ENCODE measurements at places on chromosomes 1 and 21. TPM values are rescaled to one million over a fixed set of nuclear protein-coding genes. Genes with fewer than 3 reads are reported as not detected.

The LAPTM5 gene
- 544 TPM for total RNA-seq

The ARHGEF16 gene
- 10.6 TPM for total RNA-seq

The CFHR2 gene
- total RNA-seq = not detected

The FRRS1 gene
- 9.1 TPM for total RNA-seq

The TMEM79 gene
- total RNA-seq = 4.8 TPM

The AKT3 gene
- 52.5 TPM for total RNA-seq

DNA sequence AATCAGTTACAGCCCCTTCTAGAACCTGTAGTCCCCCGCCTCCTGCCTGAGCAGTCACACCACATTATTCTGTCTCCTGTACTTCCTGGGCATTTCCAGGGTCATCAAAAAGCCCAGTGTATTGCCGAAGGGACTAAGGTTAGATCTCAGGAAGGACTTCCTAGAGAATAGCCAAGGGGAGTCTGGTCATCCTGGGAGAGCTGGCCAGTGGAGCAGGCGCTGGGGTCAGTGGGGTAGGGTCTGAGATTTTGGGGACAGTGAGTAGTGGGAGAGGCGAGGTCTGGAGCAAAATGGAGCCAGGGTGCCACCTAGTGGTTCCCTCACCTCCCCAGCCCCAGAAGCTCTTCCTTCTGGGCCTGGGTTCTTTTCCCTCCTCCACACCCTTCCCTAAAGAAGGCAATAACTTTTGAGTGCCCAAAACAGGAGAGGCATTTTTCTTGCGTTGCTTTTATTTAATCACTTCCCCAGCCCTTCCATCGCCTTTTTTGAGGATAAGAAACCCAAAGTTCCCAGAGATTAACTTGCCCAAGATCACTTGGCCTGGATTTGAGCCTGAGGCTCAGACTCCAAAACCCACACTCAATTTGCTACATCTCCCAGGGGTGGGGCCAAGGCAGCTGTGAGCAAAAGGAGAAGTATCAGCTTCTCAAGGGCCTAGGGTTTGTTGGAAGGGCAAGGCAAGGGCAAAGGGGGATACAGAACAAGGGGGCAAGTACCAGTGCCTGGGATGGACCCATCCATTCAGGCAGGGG lies 7.3 kb upstream of the PMVK start:
- no peak for DNase-seq
- H3K4me1 ChIP-seq = peaks cover 31% of the 10 kb centered on the region
- H3K27ac ChIP-seq = peak overlapping the region; percentile 33
- H3K36me3 ChIP-seq = peaks cover 39% of the 10 kb centered on the region
- no peak overlapping the region for H3K4me3 ChIP-seq

GRCh38 chr1:165387961-165388360 lies 31.4 kb upstream of the LMX1A start:
- no peaks in the 10 kb centered on the region for H3K36me3 ChIP-seq
- no peak for DNase-seq
- no peak overlapping the region for H3K4me3 ChIP-seq
- peaks cover 9% of the 10 kb centered on the region for H3K4me1 ChIP-seq
- H3K27me3 ChIP-seq = peaks cover 24% of the 10 kb centered on the region
- no peak overlapping the region for H3K27ac ChIP-seq

DNA sequence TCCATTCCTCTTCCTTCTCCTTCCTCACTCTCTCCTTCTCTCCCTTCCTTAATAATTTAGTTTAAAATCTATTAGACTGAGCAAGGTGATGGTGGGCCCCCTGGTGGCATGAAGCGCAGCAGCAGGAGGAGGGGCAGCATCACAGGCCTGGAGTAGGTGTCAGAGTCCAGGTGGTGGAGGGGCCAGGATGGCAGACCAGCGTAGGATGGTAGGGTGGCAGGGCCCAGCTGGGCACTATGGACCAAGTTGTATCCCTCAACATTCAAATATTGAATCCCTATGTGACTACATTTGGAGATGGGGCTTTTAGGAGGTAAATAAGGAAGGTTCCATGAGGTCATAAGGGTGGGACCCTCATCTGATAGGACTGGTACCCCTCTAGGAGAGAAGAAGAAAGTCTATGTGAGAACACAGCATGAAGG lies 61.0 kb downstream of the WDR4 start:
- DNase-seq = peak; percentile 78
- H3K27me3 ChIP-seq = no peaks in the 10 kb centered on the region
- H3K4me3 ChIP-seq = no peak overlapping the region
- no peak overlapping the region for H3K27ac ChIP-seq

GRCh38 chr1:117612517-117613248 lies 6.8 kb downstream of the TENT5C start:
- H3K4me3 ChIP-seq = no peak overlapping the region
- H3K27ac ChIP-seq = no peak overlapping the region
- no peaks in the 10 kb centered on the region for H3K36me3 ChIP-seq
- H3K27me3 ChIP-seq = no peaks in the 10 kb centered on the region
- peaks cover 62% of the 10 kb centered on the region for H3K4me1 ChIP-seq
- DNase-seq = no peak

- DNase-seq = no peak
- H3K27ac ChIP-seq = no peak overlapping the region
- H3K4me3 ChIP-seq = no peak overlapping the region
- H3K36me3 ChIP-seq = no peaks in the 10 kb centered on the region
- H3K27me3 ChIP-seq = no peaks in the 10 kb centered on the region
Observed at GRCh38 chr1:226201029-226201593, 14.6 kb upstream of the ACBD3 start.

DNA sequence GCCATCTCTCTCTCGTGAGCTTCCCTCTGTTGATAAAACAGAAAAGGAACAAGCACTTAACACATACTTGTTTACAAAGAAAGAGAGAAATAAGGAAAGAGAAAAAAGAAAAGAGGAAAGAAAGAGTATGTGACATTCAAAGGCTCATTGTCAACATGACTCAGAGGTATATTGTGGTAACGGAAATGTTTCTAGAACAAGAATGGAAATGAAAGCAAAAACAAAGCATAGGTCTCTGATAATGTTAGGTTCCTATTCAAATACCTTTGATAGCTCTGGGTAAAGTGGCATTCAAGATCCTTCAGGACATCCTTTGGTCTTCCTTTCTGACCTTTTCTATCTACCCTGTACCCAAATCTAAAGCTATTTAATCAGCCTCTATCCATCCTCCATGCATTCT lies 67.4 kb upstream of the DMRTA2 start:
- DNase-seq = no peak
- H3K36me3 ChIP-seq = peaks cover 22% of the 10 kb centered on the region
- H3K27me3 ChIP-seq = no peaks in the 10 kb centered on the region
- H3K4me3 ChIP-seq = no peak overlapping the region
- no peak overlapping the region for H3K27ac ChIP-seq

GRCh38 chr1:93692983-93693591 lies 11.4 kb upstream of the BCAR3 start:
- no peaks in the 10 kb centered on the region for H3K27me3 ChIP-seq
- H3K4me1 ChIP-seq = peaks cover 31% of the 10 kb centered on the region
- H3K4me3 ChIP-seq = no peak overlapping the region
- no peaks in the 10 kb centered on the region for H3K36me3 ChIP-seq
- peak overlapping the region; percentile 42 for H3K27ac ChIP-seq
- no peak for DNase-seq

- peaks cover 39% of the 10 kb centered on the region for H3K4me1 ChIP-seq
- H3K36me3 ChIP-seq = no peaks in the 10 kb centered on the region
- no peak overlapping the region for H3K4me3 ChIP-seq
- no peak for DNase-seq
- no peak overlapping the region for H3K27ac ChIP-seq
- peaks cover 68% of the 10 kb centered on the region for H3K27me3 ChIP-seq
Observed at GRCh38 chr1:24925082-24925779, 4.8 kb downstream of the RUNX3 start.

DNA sequence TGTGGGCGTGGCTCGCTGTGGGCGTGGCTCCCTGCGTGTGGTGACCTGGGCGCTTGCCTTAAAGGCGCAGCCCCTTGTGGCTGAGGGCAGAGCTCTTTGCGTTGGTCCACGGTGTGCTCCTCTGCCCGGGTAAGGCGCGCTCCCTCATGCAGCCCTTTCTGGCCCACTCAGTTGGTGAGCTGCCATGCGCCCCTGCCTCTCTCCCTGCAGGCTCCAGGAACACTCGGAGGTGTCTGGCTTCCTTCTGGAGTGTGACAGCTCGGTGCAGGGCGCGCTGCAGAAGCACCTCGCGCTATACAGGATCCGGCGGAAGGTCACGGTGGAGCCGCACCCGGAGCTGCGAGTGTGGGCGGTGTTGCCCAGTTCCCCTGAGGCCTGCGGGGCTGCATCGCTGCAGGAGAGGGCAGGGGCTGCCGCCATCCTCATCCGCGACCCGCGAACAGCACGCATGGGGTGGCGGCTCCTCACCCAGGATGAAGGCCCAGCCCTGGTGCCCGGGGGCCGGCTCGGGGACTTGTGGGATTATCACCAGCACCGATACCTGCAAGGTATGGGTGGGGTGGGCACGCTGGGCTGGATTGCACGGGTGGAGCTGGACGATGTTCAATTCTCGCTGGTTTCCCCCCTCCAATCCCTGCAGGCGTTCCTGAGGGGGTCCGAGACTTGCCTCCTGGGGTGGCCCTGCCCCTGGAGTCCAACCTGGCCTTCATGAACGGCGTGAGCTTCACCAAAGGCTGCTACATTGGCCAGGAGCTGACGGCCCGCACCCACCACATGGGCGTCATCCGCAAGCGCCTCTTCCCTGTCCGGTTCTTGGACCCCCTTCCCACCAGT lies 9.1 kb downstream of the IBA57 start:
- H3K27me3 ChIP-seq = no peaks in the 10 kb centered on the region
- H3K4me3 ChIP-seq = no peak overlapping the region
- H3K4me1 ChIP-seq = peaks cover 50% of the 10 kb centered on the region
- peak overlapping the region; percentile 75 for H3K27ac ChIP-seq

DNA sequence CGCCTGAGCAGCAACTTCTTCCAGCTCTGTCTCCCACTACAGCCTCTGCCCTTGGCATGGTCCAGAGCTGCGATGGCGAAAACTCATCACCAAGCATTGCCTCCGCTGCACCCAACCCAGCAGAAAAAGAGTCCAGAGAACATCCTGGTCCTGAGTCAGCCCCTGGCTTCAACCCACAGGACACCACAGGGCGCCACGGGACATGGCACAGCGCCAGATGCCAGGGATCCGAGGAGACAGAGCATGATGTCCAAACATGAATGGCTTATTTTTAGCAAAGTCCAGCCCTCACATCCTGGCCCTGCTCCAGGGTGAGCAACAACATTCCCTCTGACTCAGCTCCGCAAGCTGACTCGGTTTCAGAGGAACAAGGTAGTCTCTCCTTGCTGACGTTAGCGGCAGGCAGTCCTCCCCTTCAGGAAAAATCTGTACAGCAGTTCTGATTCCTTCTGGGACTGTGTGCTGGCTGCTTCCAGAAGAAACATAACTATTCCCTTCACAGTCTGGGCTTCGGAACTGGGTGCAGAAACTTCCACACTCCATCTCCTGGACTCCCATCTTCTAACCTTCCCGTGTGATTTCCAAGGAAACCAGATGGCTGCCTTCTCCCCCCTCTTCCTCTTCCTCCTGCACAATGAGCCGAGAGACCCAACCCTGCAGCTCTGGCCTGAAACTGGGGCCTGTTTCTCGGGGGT lies 131.3 kb downstream of the TOMM20 start:
- no peaks in the 10 kb centered on the region for H3K36me3 ChIP-seq
- DNase-seq = peak; percentile 90
- no peaks in the 10 kb centered on the region for H3K27me3 ChIP-seq

- DNase-seq = peak; percentile 90
- H3K4me3 ChIP-seq = peak within 1 kb of the TSS; percentile 91
- no peaks in the 10 kb centered on the region for H3K27me3 ChIP-seq
- peak within 1 kb of the TSS; percentile 85 for H3K27ac ChIP-seq
- H3K4me1 ChIP-seq = peaks cover 22% of the 10 kb centered on the region
Observed at GRCh38 chr1:156053768-156054499, at the start of gene UBQLN4. TSS of gene UBQLN4 (minus strand) at chr1:156053798. CDS start at chr1:156053701, 97 bp downstream.

DNA sequence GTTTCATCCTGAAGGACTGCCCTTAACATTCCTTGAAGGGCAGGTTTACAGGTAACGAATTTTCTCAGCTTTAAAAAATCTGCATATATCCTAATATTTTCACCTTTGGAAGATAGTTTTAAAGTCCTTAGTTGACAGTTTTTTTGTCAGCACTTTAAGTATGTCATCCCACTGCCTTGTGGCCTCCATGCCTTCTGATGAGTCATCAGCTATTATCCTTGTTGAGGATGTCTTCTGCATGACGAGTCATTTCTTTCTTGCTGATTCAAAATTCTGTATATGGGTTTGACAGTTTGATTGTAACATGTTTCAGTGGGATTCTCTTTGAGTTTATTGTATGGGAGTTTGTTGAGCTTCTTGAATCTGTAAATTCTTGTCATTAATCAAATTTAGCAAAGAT lies 500.6 kb downstream of the DISC1 start:
- no peak for DNase-seq
- no peaks in the 10 kb centered on the region for H3K27me3 ChIP-seq
- H3K4me3 ChIP-seq = no peak overlapping the region
- no peaks in the 10 kb centered on the region for H3K4me1 ChIP-seq
- H3K36me3 ChIP-seq = no peaks in the 10 kb centered on the region
- no peak overlapping the region for H3K27ac ChIP-seq

GRCh38 chr1:151476083-151476482 lies 16.8 kb upstream of the POGZ start:
- DNase-seq = no peak
- no peaks in the 10 kb centered on the region for H3K36me3 ChIP-seq
- H3K27ac ChIP-seq = no peak overlapping the region

- H3K4me1 ChIP-seq = peaks cover 39% of the 10 kb centered on the region
- H3K27ac ChIP-seq = peak overlapping the region; percentile 98
- DNase-seq = peak; percentile 81
- H3K36me3 ChIP-seq = peaks cover 8% of the 10 kb centered on the region
- H3K27me3 ChIP-seq = no peaks in the 10 kb centered on the region
Observed at GRCh38 chr1:154975409-154976059, 1.1 kb downstream of the CKS1B start.

DNA sequence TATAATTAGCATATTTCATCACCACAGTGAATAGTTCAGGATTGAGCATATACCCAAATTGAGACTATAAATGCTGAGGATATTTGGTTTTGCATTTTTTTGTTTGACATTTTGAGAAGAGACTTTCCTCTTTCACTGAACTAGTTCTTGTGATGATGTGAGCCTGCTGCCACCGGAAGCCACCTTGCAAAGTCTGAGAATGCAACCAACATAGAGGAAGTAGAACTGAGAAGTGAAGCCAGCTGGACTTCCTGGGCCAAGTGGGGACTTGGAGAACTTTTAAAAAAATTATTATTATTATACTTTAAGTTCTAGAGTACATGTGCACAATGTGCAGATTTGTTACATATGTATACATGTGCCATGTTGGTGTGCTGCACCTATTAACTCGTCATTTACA lies 102.3 kb downstream of the RPE65 start:
- peak; percentile 62 for DNase-seq
- no peaks in the 10 kb centered on the region for H3K4me1 ChIP-seq
- no peaks in the 10 kb centered on the region for H3K27me3 ChIP-seq
- H3K4me3 ChIP-seq = no peak overlapping the region
- no peak overlapping the region for H3K27ac ChIP-seq

GRCh38 chr1:201245082-201245481 lies 38.2 kb upstream of the PKP1 start:
- no peak overlapping the region for H3K4me3 ChIP-seq
- H3K4me1 ChIP-seq = no peaks in the 10 kb centered on the region
- H3K36me3 ChIP-seq = no peaks in the 10 kb centered on the region
- peaks cover 9% of the 10 kb centered on the region for H3K27me3 ChIP-seq
